Psoas muscle (tissue), 8 donors: ENCODE measurements at places on chromosomes 1 and 21.

- DNase-seq, result no peak
Observed at GRCh38 chr1:51330331-51331201, at the start of gene TTC39A. Gene TTC39A, minus strand, starts transcription at chr1:51330562. Its CDS starts 85 bp downstream, at chr1:51330477.

DNA sequence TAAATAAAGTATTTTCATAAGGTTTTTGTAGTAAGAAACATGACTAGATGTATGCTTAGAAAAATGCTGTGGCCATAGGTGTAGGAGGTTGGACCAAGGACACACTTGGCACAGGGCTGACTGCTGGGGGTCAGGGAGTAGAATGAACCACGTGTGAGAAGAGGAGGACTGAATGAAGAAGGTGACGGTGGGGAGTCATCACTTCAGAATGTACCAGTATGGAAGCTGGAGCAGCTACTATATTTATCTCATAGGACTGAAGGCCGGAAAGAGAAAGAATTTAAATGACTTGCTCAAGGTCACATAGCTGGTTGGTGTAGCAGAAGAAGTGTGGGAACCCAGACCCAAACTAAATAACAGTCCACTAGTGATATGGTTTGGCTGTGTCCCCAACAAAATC is 79.8 kb upstream of the HAO2 start:
- no peak for DNase-seq

GRCh38 chr1:157315544-157315943 is 177.3 kb upstream of the ETV3 start:
- DNase-seq, result no peak

DNA sequence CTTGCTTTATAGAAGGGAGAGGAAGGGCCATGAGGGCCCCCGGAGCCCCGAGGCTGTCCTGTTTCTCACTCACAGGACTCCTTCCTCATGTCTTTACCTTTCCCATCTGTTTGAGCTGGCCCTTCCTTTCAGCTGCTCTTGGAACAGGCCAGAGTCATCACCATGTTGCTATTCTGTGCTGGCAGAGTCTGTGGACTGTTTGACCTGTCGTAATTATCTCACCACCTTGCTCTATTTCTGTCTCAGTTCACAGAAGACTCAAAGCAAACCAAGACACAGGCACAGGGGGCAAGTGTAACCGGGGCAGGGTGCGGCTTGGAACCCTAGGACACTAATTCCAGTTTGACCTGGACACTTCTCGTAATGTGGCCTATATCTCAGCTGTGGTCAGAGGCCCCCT is 104.3 kb upstream of the CD34 start:
- no peak for DNase-seq
